ELR (cell line): ENCODE measurements at places on chromosomes 13 and 19.
A peak's percentile ranks its signal among the peaks of the same experiment; 100 is the strongest.

GRCh38 chr19:31594701-31595100 is 245.5 kb upstream of the TSHZ3 start:
- no peak for DNase-seq

GRCh38 chr19:16509141-16510061 is 13.2 kb downstream of the C19orf44 start:
- no peak for DNase-seq

- DNase-seq: no peak
Observed at GRCh38 chr13:98564204-98564603, 12.7 kb downstream of the STK24 start.

GRCh38 chr19:55340784-55341147 is 1.1 kb downstream of the KMT5C start:
- DNase-seq: peak; percentile 40

GRCh38 chr19:3515891-3516422 is 9.8 kb downstream of the FZR1 start:
- no peak for DNase-seq

DNA sequence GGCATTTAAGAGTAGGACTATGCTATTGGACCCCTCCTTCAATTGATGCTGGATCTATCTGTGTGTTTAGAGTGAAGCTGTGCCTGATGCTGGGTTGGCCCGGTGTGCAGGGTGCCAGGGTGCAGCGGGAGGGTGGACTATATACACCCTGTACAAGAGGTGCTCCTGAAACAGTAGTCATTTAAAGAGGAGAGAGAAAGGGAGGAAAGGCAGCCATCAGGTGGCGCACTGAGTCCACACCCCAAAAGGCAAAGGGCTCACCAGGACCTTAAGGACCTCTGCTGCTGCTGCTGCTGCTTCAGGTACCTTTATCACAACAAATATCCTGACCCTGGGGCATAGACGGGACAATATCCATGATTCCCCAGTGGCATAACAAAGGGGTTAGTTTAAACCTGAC is 39.4 kb downstream of the ZNF136 start:
- peak; percentile 12 for DNase-seq

DNA sequence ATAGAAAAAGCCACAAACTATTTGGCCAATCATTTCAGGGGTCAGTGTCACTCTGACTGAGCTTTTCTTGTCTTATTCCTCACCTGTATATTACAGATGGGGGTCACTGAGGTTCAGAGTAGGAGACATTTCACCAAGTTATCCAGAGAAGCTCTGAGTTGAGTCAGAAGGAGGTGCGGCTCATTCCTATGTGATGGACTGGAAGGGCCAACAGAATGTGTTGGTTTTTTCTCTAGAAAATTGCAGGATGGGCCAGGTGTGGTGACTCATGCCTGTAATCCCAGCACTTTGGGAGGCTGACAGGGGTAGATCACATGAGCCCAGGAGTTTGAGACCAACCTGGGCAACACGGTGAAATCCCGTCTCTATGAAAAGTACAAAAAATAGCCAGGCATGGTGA is 24.5 kb upstream of the ZNF83 start:
- peak; percentile 56 for DNase-seq

DNA sequence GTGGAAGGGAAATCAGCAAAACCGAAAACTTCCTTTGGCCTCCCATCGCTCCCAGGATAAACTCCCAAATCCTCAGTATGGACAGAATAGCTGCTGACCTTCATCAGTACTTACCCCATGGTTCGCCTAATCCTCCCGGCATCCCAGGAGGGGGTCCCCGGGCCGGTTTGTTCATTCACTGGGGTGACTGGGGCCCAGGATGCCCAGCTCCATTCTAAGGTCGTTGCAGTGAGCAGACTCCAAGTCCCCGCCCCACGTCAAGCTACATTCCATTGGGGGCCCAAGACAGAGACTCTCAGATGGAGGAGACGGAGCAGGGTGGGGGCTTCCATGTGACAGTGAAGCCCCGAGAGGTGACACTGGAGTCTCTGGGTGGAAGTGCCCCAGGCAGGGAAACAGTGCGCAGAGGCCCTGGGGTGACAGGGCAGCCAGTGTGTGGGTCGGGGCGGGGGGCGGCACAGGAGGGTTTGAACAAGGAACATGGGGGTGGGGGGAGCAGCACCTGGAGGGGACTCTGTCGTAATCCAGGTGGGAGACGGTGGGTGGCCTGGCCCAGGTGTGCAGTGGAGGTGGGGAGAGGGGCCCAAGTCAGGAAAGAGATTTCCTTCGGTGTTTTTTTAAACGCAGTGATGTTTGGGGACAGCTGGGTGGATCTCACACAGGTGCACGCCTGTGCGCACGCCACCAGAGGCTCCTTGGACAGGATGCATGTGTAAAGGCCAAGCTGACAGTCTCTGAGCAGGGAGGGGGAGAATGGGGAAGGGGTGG is 5.1 kb downstream of the SSBP4 start:
- no peak for DNase-seq

- DNase-seq: no peak
Observed at GRCh38 chr13:20482787-20483186, 42.9 kb downstream of the CRYL1 start.

DNA sequence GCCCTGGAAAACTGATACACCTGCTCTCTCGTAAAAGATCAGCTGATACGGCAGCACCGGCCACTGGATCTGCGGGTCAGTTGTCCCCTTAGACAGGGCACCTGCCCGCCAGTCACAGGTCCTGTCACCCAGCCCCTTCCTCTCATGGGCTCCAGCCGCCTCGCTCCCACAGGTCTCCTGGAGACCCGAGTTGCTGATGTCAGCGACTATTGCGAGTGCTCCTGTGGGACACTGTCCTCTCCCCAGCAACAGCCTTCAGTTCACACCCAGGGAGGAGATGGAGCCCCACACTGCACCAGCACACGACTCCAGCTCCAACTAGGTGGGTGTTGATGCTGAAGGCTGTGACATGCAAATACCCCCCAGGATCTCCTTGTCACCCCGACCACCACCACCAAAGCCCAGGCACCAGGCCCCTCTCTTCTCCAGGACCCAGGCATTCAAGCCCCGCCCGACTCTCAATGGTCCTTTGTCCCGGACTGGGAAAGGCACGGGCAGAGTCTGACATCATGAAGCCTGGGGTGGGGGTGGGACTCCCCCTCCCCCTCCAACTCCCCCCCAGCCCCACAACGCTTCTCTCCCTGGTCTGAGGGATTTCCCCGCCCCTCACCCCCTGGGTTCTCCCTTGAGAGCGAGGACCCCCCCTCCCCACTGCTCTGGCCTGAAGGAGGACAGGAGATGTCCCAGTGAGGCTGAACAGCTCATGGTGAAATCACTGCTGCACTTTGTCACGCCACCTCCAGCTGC is 1.4 kb upstream of the MAG start:
- DNase-seq: no peak

DNA sequence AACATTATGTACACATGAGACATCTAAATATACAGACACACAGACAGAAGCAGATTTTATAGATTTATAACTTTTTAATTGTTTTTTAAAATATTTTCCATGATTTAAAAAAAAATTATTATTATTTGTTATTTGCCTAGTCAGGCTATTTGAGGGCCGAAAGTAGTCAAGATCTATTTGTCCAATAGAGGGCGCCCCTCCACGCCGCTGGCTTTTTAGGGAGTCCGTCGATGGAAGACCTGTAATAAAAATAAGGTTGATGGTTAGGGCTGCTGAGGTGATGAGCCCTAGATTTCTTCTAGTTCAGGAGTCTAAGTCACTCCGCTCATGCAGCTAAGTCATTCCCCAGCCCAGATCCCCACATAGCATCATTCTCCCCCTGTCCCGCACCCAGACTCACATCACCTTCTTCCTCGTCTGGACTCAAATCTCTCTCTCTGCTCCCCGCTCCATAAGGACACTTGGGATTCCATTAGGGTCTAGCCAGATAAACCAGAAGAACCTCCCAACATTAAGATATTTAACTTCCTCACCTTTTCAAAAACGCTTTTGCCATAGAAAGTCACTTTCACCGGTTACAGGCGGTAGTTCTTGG is 33.9 kb upstream of the CEACAM21 start:
- DNase-seq: peak; percentile 58

DNA sequence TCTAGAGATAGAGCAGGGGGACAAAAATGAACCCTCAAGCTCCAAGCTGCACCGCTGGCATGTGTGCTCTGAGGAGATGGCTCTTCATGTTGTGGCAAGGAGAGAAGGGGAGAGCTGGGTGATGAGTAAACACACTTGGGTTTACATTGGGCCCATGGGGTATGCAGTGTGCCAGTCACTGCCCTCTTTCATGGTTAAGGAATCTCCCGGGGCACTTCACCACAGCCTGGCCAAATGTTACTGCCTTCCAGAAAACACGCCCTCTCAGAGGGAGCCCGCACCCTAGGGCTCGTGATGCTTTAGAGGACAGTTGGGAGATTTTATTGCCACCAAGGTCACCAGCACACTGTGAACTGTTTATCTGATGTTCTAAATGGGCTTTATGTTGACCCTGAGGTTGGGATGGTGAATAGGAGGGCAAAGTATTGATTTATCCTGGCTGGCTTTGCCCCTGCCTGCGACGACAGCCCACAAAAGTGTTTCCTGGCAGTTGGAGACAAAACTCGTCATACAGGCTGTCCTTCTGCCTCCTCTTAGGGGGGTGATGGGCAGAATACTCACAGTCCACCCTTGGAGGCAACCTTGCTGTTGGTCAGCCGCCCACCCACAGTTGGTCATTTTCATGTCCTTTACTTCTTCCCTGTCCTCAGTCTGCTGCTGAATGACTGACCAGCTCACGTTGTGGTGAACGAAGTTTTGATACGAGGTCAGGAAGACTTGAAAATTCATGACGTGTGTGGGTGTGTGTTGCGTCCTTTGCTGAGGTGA is 156.9 kb downstream of the STK24 start:
- DNase-seq: no peak

DNA sequence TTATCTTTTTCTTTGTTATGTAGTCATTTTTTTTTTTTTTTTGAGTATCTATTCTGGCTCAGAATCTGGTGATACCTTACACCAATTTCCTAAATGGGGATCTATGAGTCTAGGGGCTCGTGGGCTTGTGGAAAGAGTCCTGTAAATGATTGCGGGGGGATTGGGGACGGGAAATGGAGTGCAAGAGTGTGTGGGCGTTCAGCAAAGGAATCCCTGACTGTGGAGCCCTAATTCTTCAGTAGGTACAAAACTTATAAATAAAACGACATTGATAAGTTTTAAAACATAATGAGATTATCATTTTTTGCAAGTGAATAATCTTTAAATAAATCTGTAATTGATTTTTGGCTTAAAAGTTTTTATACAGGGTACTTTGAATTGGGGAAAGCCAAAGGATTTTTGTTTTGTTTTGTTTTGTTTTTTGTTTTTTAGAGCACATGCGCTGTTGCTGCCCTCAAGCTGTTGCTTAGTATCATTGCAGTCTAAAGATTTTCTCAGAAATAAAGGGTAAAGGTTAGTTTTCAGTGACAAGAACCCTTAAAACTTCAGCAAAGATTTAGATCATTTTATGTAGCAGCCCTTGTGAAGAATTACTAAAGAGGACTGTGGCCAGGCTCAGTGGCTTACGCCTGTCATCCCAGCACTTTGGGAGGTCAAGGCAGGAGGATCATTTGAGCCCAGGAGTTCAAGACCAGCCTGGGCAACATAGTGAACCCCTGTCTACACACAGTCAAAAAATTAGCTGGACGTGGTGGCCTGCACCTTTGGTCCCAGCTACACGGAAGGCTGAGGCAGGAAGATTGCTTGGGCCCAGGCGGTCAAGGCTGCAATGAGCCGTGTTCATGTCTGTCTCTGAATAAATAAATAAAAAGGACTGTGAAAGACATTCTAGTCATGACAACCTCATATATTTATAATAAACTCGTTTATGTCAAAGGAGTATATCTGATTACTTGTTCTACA is 1.7 kb downstream of the ERCC5 start:
- peak; percentile 70 for DNase-seq

DNA sequence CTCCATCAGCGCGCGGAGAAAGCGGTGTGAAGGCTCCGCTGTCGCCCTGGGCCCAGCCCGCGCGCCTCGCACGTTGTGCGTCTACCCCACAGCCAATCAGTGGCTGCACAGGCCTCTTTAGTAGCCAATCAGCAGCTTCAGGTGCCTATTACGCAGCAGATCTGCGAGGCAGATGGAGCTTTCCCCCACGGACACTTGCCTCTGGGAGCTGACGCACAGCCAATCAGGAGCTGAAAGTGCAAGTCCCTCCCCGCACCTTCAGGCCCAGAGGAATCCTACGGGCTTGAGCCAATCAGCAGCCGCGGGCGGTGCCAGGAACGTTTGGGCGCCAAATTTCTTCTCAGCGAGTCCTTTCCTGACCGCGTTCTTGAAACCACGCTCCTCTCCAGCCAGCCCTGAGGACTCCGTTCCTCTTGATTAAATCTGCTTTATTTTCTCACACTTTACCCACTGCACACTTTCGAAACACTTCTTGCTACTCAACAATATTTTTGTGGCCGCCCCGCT is 39.9 kb downstream of the SIGLEC7 start:
- no peak for DNase-seq

GRCh38 chr19:20078581-20079031 is 806 bp downstream of the ZNF90 start:
- DNase-seq: peak; percentile 59

DNA sequence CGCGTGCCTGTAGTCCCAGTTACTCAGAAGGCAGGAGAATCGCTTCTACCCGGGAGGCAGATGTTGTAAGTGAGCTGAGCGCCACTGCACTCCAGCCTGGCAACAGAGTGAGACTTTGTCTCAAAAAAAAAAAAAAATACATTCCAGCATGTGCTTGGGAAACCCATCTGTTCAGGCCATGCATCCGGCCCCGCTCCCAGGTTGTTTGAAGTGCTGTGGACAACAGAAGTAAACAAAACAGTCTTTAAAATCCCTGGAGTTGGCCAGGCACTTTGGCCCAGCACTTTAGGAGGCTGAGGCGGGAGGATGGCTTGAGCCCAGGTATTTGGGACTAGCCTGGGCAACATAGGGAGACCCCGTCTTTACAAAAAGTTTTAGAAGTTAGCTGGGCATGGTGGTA is 3.2 kb upstream of the PTPRS start:
- peak; percentile 40 for DNase-seq

DNA sequence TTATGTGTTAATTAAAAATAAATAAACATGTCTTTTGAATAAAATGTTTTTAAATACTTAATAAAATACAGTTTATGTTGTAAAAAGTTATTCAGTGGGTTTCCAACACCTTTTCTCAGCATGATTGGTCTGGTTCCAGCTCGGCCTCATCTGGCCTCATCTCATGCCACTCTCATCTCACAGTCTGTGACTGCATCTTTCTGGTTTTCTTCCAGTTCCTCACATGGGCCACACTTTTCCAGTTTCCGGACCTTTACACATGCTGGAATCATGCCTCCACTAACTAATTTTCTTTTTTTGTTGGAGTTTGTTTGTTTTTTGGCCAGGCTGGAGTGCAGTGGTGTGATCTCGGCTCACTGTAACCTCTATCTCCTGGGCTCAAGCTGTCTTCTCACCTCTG is 82.5 kb downstream of the RUBCNL start:
- DNase-seq: no peak

GRCh38 chr13:95573221-95573620 is 20.7 kb downstream of the CLDN10 start:
- peak; percentile 50 for DNase-seq

GRCh38 chr13:52849291-52850071 is 1.0 kb upstream of the PCDH8 start:
- no peak for DNase-seq
